ENCODE measurements at places on chromosomes 3 and 15. TPM values are rescaled to one million over a fixed set of nuclear protein-coding genes. Genes with fewer than 3 reads are reported as not detected.
A peak's percentile ranks its signal among the peaks of the same experiment; 100 is the strongest.

- DNase-seq: no peak
Observed at GRCh38 chr3:32308378-32308777, 69.9 kb downstream of the CMTM8 start.

DNA sequence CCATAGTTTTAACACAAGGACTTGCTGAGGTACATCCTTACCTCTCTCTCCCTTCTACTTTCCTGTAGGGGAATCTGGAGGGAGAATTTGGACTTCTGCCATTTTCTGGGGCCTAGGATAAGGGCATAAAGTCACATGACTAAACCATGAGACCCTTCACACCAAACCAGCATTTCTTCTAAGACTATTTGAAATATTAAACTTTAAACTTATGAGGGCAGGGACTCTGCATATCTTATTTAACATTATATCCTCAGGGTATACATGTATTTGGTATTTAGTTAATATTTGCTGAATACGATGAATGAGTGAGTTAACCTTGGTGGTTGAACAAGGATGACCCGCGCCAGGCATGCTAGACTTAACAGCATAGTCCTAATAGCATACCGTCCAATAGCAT lies 63.4 kb downstream of the USP13 start:
- DNase-seq: no peak

DNA sequence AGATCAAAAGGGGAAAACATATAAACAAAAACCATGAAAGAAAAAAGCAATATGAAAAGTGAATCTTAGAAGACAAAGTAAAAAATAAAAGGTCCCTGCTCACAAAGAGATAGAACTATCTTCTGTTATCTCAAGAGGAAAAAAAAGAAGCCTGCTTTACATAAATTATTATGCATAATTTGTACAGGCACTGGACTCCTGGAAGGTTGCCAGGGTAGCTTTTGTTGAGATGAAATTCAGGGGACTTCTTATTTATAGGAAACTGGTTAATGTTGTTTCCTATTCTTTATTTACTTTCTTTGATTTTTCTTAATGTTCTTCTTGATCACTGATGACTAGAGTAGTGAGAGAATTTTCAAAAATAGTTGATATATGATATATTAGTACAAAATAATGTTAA lies 66.9 kb downstream of the PPM1L start:
- DNase-seq: no peak

DNA sequence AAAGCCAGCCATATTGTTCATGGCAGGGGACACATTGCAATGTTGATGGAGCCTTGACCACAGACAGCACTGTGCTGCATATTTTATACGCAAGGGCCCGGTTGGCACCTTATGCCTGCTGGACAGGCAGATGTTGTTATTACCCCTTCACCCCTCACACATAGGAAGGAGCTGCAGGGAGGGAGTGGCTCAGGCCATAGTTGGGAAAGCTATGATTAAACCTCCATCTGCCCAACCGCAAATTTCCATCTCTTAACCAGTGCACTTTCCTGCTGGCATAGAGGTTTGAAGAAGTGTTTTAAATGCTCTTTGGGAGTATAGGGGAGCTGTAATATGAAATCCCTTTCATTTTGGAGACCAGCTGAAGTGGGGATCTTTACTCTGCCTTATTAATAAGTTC lies 224.7 kb downstream of the CACNA2D3 start:
- DNase-seq: no peak

- no peak for DNase-seq
Observed at GRCh38 chr3:3579658-3580057, 219.6 kb upstream of the LRRN1 start.

GRCh38 chr3:77065750-77066149 lies 25.9 kb downstream of the ROBO2 start:
- no peak for DNase-seq

DNA sequence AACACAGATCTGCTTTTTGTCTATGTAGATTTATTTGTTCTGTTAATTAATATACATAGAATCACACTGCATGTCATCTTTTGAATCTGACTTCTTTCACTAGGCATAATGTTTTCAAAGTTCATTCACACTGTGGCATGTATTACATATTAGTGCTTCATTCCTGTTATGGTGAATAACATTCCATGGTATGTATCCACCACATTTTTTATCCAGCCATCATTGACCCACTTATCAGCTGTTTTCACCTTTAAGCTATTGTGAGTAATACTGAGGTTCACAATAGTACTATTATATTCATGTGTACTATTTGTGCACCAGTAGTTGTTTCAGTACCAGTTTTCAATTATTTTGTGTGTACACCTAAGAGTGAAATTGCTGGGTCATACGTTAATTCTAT lies 230.6 kb upstream of the CNTN3 start:
- DNase-seq: no peak

DNA sequence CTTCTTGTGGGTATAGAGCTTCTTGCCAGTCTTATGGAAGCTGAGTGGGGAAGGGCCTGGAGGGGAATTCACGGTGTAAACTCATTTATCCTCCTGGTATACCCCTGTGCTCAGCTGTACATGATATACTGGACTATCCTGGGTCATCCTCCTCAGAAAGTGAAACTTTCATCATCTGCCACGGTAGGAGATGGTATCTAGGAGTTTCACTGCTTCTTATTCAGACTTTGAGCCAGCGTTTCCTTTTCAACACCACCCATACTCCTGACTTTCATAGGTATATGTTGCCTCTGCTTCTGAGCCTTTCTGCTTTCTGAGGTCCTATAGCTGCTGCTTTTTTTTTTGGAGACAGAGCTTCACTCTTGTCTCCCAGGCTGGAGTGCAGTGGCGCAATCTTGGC lies 15.6 kb downstream of the SENP5 start:
- DNase-seq: no peak

GRCh38 chr15:28918141-28918983 lies 32.6 kb downstream of the APBA2 start:
- DNase-seq: no peak

DNA sequence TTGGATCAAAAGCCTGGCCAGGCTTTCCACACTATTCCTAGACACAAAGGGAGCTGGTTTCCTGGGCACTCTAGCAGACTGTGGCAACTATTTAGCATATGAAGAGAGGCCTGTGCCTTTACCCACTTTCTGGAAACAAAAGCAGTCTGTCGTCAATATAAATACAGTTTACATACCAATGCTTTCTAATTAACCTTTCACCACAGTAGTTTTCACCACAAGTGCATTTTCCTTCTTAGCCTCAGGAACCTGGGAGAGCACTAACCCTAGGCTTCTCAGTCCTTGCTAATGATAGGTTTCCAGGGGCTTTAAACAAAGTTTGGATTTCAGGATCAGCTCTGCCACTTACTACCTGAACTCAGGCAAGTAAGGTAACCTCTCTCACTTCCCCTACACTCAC lies 499.1 kb downstream of the MAGI1 start:
- no peak for DNase-seq

DNA sequence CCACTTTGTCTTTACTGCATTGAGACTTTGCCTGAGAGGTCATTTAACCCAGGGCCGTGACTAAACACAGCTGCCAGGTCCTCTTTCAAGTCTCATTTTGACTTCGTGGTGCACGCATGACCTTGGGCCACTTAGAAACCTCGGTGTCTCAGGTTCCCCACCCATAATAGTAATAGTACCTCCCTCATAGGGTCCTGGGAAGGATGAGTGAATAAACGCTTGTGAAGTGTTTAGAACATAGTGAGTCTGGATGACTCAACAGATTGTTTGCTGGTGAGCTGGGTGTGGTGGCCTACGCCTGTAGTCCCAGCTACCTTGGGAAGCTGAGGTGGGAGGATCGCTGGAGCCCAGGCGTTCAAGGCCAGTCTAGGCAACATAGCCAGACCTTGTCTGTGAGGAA lies 56.3 kb downstream of the BDH1 start:
- no peak for DNase-seq

GRCh38 chr3:160856450-160856849 lies 100.4 kb downstream of the PPM1L start:
- DNase-seq: no peak

DNA sequence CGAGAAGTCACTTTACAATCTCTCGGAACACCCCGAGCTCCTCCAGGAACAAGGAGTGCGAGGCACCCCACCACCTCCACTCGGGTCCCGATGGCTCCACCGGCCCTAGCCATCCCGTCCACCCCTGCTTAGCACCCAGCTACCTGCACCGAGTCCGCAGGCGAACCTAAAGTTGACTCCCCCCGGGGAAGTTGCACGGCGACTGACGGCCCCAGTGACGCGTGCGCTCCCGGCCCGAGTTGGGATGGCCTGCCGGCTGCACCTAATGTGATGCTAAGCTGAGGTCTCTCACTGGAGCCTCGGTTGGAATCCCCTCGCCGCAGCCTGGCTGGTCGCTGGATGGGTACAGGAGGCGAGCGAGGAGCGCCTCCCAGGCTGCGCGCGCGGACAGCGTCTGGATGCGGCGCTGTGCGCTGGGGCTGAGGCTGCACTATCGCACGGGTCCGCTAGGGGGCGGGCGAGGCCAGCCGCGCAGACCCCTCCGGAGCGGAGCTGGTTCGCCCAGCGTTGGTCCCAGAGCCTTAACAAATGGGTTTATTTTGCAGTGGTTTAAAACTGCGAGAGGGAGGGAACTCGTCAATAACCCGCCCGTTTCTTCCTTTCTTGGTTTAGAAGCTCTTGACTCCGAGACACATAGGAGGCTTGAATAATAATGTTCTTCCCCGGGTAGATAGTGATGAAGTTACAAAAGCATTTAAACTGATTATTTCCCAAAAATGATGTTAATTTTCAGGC lies at the start of gene OXTR:
TSS of gene OXTR (minus strand) at position 526 of the 735 bp plus-strand sequence. CDS start 1,426 bp downstream, outside the sequence.
- peak; percentile 68 for DNase-seq

- no peak for DNase-seq
Observed at GRCh38 chr3:20066850-20067617, 26.8 kb downstream of the KAT2B start.

DNA sequence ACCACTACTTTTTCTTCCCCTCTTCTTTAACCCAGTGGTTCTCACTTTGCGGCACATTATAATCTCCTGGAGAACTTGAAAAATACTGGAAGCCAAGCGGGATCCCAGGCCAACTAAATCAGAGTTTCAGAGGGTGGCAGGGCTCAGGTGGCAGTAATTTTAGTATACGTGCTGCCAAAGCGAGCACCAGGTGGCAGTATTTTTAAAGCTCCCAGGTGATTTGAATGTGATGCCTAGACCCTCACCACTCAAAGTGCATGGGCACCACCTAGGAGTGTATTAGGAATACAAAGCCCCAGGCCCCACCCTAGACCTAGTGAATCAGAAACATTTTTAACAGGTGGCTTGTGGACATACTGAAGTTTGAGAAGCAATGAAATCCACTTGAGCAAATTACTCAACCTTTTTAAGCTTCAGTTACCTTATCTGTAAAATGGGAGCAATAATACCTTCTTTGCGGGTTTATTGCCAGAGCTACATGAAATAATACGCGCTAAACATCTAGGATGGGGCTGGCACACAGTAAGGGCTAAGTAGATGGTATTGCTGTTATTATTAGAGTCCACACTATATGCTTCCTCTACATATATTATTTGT lies 8.3 kb downstream of the B3GALNT1 start:
- no peak for DNase-seq

GRCh38 chr3:49519296-49519695 lies 35.0 kb upstream of the BSN start:
- no peak for DNase-seq

The ZBTB47 gene
- 45.2 TPM for total RNA-seq

The P2RY1 gene
- total RNA-seq: 0.98 TPM

The LTF gene
- total RNA-seq: 78.7 TPM

The ADAMTS9 gene
- total RNA-seq: 50.6 TPM

The SEC61A1 gene
- total RNA-seq: 142 TPM

The DUOXA2 gene
- not detected for total RNA-seq

The ADAMTS17 gene
- 8.0 TPM for total RNA-seq

Measured in breast epithelium (tissue), 4 donors.